ENCODE measurements at places on chromosomes 1 and 21. TPM values are rescaled to one million over a fixed set of nuclear protein-coding genes. Genes with fewer than 3 reads are reported as not detected.
A peak's percentile ranks its signal among the peaks of the same experiment; 100 is the strongest.

DNA sequence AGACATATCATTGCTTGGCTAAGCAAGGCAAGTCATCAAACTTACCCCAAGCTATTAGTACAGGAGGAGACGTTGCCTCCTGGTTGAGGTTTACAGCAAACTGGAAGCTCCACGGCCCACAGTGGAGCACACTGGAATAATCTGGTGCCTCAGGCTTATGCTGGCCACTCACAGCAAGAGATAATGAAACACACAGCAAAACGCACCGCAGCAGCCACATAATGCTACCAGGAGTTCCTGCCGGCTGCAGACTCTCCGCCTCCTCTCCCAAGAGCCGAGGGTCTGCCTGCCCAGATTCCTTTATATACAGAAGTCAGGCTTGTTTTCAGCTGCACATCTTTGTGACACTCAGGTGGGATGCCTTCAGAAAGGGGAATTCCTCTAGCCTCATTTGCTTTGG is 306 bp downstream of the ZP4 start:
- no peaks in the 10 kb centered on the region for H3K4me1 ChIP-seq
- H3K36me3 ChIP-seq: no peaks in the 10 kb centered on the region
- DNase-seq: no peak
- H3K4me3 ChIP-seq: no peak overlapping the region
- peaks cover 14% of the 10 kb centered on the region for H3K27me3 ChIP-seq
- no peak overlapping the region for H3K27ac ChIP-seq

GRCh38 chr21:8991968-8992621 is 1529.3 kb upstream of the TPTE start:
- H3K27ac ChIP-seq: no peak overlapping the region
- no peaks in the 10 kb centered on the region for H3K4me1 ChIP-seq
- peaks cover 17% of the 10 kb centered on the region for H3K36me3 ChIP-seq
- DNase-seq: no peak
- no peaks in the 10 kb centered on the region for H3K27me3 ChIP-seq
- no peak overlapping the region for H3K4me3 ChIP-seq

DNA sequence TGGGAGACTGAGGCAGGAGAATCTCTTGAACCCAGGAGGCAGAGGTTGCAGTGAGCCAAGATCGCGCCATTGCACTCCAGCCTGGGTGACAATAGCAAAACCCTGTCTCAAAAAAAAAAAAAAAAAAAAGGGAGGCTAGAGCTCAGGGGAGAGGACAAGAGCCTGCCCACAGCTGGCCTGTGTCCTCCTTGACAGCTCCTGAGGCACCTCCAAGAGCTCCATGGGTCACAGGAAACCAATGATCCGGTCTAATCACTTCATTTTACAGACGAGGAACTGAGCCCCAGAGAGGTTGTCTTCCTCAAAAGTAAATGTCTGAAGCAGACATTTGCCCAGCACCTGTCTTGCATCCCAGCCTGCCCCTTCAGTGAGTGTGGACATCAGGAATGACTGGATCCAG is 49.4 kb downstream of the NID1 start:
- peaks cover 13% of the 10 kb centered on the region for H3K4me1 ChIP-seq

- DNase-seq: no peak
- H3K27ac ChIP-seq: peak overlapping the region; percentile 27
- no peak overlapping the region for H3K4me3 ChIP-seq
- no peaks in the 10 kb centered on the region for H3K27me3 ChIP-seq
Measured at GRCh38 chr21:39688010-39688409, 57.0 kb upstream of the IGSF5 start.

GRCh38 chr1:6891781-6892579 is 106.7 kb downstream of the CAMTA1 start:
- no peak overlapping the region for H3K4me3 ChIP-seq
- no peaks in the 10 kb centered on the region for H3K27me3 ChIP-seq

GRCh38 chr1:198119906-198120305 is 36.9 kb upstream of the NEK7 start:
- H3K4me1 ChIP-seq: peaks cover 4% of the 10 kb centered on the region
- DNase-seq: no peak
- H3K4me3 ChIP-seq: no peak overlapping the region
- H3K27ac ChIP-seq: no peak overlapping the region
- H3K36me3 ChIP-seq: no peaks in the 10 kb centered on the region

GRCh38 chr1:64664299-64664698 is 80.6 kb upstream of the RAVER2 start:
- peaks cover 14% of the 10 kb centered on the region for H3K4me1 ChIP-seq
- no peak overlapping the region for H3K27ac ChIP-seq
- no peak overlapping the region for H3K4me3 ChIP-seq
- H3K36me3 ChIP-seq: peaks cover 48% of the 10 kb centered on the region
- no peaks in the 10 kb centered on the region for H3K27me3 ChIP-seq

GRCh38 chr1:115077286-115077983 is 11.9 kb downstream of the TSPAN2 start:
- no peak overlapping the region for H3K4me3 ChIP-seq
- peaks cover 14% of the 10 kb centered on the region for H3K4me1 ChIP-seq
- no peaks in the 10 kb centered on the region for H3K36me3 ChIP-seq
- H3K27ac ChIP-seq: no peak overlapping the region

DNA sequence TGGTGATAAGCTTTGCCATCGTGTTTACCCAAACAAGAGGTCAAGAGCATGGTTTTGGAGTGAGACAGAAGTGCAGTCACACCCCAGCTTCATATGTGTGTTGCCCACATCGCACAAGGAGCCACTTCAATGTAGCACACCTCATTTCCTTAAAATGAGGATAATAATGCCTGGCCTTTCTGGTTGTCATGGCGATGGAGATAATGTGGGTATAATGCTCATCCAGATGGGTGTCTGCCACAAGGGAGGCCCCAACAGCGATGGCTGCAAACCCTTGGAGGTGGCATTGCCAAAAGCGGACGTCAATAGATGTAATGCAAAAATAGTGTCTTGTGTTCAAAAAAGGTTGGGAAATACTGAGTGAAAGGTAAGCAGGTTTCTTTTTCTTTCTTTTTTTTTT is 83.1 kb upstream of the AJAP1 start:
- H3K27me3 ChIP-seq: peaks cover 21% of the 10 kb centered on the region
- no peak for DNase-seq
- H3K4me1 ChIP-seq: peaks cover 2% of the 10 kb centered on the region
- no peak overlapping the region for H3K27ac ChIP-seq

- H3K27ac ChIP-seq: peak overlapping the region; percentile 98
- peak overlapping the region; percentile 98 for H3K4me3 ChIP-seq
- H3K27me3 ChIP-seq: no peaks in the 10 kb centered on the region
- DNase-seq: no peak
- H3K4me1 ChIP-seq: peaks cover 28% of the 10 kb centered on the region
- peaks cover 19% of the 10 kb centered on the region for H3K36me3 ChIP-seq
Measured at GRCh38 chr1:46342084-46342656, 1.6 kb downstream of the NSUN4 start.

- H3K27ac ChIP-seq: peak overlapping the region; percentile 77
- peak overlapping the region; percentile 92 for H3K4me3 ChIP-seq
- peaks cover 26% of the 10 kb centered on the region for H3K4me1 ChIP-seq
- H3K36me3 ChIP-seq: peaks cover 45% of the 10 kb centered on the region
- no peaks in the 10 kb centered on the region for H3K27me3 ChIP-seq
- no peak for DNase-seq
Measured at GRCh38 chr21:39346671-39347331, 2.1 kb downstream of the HMGN1 start.

DNA sequence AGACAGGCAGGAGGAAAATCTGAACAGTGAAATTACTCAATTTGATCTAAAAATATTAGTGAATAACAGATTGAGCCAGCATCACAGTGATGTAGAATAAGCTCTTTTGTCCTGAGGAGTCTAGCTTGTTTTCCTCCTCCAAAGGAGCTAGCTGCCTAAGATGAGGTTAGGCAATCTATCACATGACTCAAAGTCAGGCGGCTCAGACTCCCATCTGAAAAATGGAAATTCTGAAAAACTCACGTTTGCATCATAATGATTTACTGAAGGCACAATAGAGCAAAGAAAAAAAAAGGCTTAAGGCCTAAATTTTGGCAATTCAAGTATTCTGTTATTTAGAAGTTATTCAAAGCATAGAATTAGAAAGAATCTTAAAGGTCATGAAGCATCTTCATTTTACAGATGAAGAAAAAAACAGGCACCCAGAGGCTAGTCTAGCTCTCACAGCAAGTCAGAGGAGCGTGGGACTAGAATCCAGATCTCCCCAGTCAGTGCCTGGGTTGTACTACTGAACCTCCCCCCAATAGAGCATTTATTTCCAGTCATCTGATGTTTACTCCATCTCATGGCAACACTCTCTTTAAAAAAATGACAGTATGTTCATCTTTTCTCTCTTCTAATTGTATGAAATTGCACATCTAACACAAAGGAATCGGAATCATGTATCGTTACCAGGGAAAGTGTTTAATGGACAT is 62.5 kb upstream of the ATF3 start:
- no peaks in the 10 kb centered on the region for H3K4me1 ChIP-seq
- no peak for DNase-seq
- no peaks in the 10 kb centered on the region for H3K36me3 ChIP-seq
- H3K4me3 ChIP-seq: no peak overlapping the region

DNA sequence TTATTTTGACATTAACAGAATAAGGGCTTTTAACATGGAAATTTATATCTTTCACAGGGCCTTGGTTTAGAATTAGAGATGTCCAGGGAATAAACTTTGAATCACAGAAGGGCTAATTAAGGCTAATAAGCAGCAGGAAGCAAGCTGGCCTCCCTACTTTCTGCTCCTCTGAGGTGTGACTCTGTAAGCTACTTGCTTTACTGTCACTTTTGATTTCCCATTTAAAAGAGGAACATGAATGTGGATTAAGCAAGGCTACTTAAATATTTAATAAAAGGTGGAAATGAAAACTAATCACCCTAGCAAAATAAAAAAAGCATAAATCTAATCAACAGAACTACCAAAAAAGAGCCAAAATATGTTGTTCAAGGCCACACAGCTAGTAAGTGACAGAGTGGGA is 28.9 kb upstream of the CD5L start:
- H3K4me3 ChIP-seq: no peak overlapping the region
- no peaks in the 10 kb centered on the region for H3K36me3 ChIP-seq
- H3K4me1 ChIP-seq: no peaks in the 10 kb centered on the region

- no peak overlapping the region for H3K4me3 ChIP-seq
- peaks cover 6% of the 10 kb centered on the region for H3K4me1 ChIP-seq
- no peaks in the 10 kb centered on the region for H3K27me3 ChIP-seq
- no peak for DNase-seq
- no peaks in the 10 kb centered on the region for H3K36me3 ChIP-seq
Measured at GRCh38 chr1:192700834-192701271, 64.9 kb downstream of the RGS13 start.

GRCh38 chr1:204726478-204726877 is 40.9 kb upstream of the LRRN2 start:
- no peak for DNase-seq
- H3K4me3 ChIP-seq: no peak overlapping the region
- H3K36me3 ChIP-seq: no peaks in the 10 kb centered on the region
- H3K27me3 ChIP-seq: peaks cover 49% of the 10 kb centered on the region

- no peaks in the 10 kb centered on the region for H3K36me3 ChIP-seq
- no peak overlapping the region for H3K27ac ChIP-seq
- H3K27me3 ChIP-seq: peaks cover 41% of the 10 kb centered on the region
- no peaks in the 10 kb centered on the region for H3K4me1 ChIP-seq
- DNase-seq: no peak
- H3K4me3 ChIP-seq: no peak overlapping the region
Measured at GRCh38 chr1:30596891-30597290, 126.5 kb downstream of the MATN1 start.

GRCh38 chr1:59151387-59151761 is 145.5 kb upstream of the FGGY start:
- no peaks in the 10 kb centered on the region for H3K36me3 ChIP-seq
- H3K27ac ChIP-seq: no peak overlapping the region

GRCh38 chr1:1324084-1324523 is 356 bp downstream of the INTS11 start:
- peaks cover 11% of the 10 kb centered on the region for H3K4me1 ChIP-seq
- peak overlapping the region; percentile 77 for H3K27ac ChIP-seq
- H3K4me3 ChIP-seq: peak overlapping the region; percentile 88
- no peak for DNase-seq

- H3K27ac ChIP-seq: no peak overlapping the region
- no peaks in the 10 kb centered on the region for H3K4me1 ChIP-seq
Measured at GRCh38 chr1:11518016-11518701, 39.2 kb downstream of the DISP3 start.

DNA sequence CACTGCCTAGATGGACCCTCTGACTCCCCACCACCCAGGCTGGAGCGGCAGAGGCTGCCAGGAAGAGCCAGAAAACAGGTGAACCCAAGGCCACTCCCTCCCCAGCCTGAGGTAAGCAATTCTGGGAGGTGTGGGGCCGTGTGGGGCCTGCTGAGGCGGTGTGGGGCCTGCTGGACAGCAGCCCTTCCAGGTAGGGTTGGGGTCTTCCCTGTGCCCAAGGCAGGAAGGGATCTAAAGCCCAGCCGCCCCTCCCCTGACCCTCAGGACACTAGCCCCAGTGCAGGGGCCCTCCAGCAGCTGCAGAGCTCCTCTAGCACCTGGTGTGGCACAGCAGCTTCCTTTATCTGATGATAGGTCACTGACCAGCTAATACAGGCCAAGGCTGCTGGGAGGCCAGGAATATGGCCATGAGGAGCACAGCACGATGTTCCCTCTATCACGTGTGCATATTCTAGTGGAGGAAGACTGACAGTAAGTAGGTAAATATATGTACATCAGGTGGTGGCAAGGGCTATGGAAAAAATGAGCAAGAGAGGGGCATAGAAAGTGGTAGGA is 86.9 kb downstream of the IER5 start:
- H3K27me3 ChIP-seq: peaks cover 7% of the 10 kb centered on the region
- no peak overlapping the region for H3K27ac ChIP-seq
- DNase-seq: no peak
- no peak overlapping the region for H3K4me3 ChIP-seq
- H3K4me1 ChIP-seq: peaks cover 23% of the 10 kb centered on the region

- peak overlapping the region; percentile 99 for H3K4me3 ChIP-seq
- DNase-seq: no peak
- H3K36me3 ChIP-seq: peaks cover 43% of the 10 kb centered on the region
- peaks cover 48% of the 10 kb centered on the region for H3K4me1 ChIP-seq
- peak overlapping the region; percentile 95 for H3K27ac ChIP-seq
- peaks cover 15% of the 10 kb centered on the region for H3K27me3 ChIP-seq
Measured at GRCh38 chr1:200410566-200410878, 686 bp upstream of the ZNF281 start.

PYGO2 gene
- total RNA-seq: 48.1 TPM

PCAT6 gene
- 13.9 TPM for total RNA-seq

KLHDC7A gene
- total RNA-seq: 0.38 TPM

AGBL4 gene
- 0.79 TPM for total RNA-seq

AK4 gene
- total RNA-seq: 80.0 TPM

ADORA1 gene
- 2.7 TPM for total RNA-seq

MYCL gene
- total RNA-seq: 36.5 TPM

DDX59 gene
- total RNA-seq: 19.0 TPM

ERICH3 gene
- 0.29 TPM for total RNA-seq

TMEM79 gene
- 18.1 TPM for total RNA-seq

Measured in type B pancreatic cell (in vitro differentiated cells).